ENCODE measurements at places on chromosomes 7 and 10. TPM values are rescaled to one million over a fixed set of nuclear protein-coding genes. Genes with fewer than 3 reads are reported as not detected.

DNA sequence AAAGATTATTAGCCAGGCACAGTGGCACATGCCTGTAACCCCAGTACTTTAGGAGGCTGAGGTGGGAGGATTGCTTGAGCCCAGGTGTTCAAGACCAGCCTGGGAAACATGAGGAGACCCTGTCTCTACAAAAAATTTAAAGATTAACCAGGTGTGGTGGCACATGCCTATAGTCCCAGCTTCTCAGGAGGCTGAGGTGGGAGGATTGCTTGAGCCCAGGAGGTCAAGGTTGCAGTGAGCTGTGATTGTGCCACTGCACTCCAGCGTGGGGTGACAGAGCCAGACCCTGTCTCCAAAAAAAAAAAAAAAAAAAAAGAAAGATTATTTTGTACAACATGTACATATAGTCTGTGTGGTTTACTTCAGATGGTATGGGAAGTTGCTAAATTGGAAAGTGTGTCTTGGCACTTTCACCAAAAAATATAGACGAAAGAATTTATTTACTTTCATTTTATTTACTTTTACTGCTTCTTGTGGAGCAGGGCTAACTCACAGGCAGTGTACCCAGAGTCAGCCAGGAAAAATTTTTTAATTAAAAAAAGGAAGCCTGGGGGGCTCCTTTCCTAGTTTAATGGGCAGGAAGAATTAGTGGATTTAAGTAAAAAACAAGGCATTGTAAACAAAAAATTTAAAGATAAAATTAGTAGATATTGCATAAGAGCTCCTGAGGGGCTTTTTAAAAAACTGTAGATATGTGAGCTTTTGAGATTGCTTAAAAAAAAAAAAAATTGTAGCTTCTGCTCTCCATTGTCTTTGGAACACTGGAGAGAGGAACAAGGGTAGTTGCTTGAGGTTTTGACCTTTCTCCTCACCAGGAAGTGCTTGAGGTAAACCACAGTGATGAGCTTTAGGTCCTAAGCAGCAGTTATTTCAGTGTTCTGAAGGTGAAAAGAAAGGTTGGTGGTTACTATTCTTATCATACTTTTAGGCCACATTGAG, 44.6 kb upstream of the VDAC2 start:
- no peak for DNase-seq

Gene SFRP4
- total RNA-seq: 0.21 TPM

Gene ZKSCAN5
- 10.0 TPM for total RNA-seq

Gene SEMA3E
- total RNA-seq: 0.07 TPM

DNA sequence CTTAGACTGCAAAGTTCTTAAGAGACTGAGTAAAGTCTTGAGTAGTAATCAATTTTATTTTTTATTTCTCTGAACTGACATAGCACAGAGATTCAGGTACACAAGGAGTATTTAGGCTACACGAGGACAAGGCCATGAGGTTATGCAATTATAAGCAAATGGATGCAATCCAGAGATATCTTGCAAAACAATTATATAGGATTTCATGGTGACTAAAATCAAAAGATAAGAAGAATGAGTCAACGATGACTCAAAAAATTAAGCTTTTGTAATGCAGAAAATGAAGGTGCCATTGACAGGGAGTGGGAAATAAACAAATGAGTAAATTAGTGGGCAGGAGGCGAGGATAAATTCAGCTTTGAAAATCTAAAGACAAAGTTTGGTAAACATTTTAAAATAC, 66.7 kb upstream of the MYO3A start:
- no peak for DNase-seq

Gene HSPA12A
- total RNA-seq: 13.7 TPM

Gene ZNF503
- total RNA-seq: 16.8 TPM

DNA sequence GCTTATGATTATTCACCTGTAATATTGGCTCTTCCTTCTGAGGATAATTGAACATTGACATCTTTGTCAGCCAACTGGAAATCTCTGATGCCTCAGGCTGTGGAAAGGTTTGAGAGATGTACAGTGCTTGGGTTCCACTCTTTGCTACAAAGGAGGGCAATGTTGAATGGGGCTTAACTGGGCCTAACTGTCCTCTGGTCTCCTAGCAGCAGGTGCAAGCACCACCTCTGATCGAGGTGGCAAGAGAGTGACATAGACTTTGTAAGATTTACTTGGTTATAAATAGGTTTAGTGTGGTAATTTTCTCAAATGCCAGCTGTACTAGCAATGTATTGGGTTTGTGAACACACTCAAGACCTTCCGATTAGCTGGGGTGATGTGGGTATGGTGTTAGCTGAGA, 21.1 kb downstream of the CYP2C8 start:
- no peak for DNase-seq
